ENCODE measurements at places on chromosomes 11 and 22.

GRCh38 chr22:35596821-35597220 lies 20.3 kb downstream of the MB start:
- no peak for DNase-seq

- no peak for DNase-seq
These were observed 4.1 kb upstream of the OR5J2 start for GRCh38 chr11:56172256-56172830.

GRCh38 chr11:12126344-12127019 lies 16.1 kb downstream of the MICAL2 start:
- no peak for DNase-seq

DNA sequence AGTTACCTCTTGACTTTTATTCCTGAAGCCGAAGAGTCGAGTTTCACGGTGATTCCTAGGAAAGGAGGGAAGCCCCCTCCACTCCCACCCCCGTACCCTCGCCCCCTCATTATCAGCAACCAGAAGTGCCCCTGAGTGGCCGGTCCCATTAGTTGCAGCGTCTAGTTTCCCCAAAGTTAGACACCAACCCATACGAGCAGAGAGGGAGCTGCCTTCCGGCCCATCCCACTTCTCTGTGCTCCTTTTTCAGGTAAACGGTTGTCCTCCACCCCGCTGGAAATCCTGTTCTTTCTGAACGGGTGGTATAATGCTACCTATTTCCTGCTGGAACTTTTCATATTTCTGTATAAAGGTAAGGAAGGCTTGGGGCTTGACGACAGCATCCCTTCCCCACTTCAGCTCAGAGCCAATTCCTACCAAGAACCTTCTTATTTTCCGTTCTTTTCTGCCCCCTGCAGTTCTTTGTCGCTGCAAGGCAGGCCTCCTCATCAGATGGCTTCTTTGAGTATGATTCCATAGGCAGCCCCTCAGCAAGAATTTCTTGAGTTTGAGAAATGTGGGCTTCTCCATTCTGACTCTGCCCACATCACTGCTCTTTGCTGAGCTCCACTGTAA lies 701 bp downstream of the TMEM216 start:
- DNase-seq = peak; percentile 11

DNA sequence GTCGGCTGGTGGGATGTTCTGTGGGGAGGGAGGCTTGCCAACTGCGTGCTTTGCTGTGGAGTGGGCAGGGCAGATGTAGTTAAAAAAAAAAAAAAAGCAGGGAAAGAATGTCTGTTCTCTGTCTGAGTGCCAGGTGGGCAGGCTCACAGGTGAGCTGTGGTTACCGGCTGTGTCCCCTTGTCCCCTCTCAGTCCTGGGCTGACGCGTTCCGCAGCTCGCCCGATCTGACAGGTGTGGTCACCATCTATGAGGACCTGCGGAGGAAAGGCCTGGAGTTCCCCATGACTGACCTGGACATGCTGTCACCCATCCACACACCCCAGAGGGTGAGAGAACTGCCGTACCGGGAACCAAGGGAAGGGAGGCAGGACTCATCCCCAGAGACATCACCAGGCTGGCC lies 23.6 kb downstream of the TOM1 start:
- DNase-seq = no peak

GRCh38 chr22:43919106-43919973 lies 4.3 kb upstream of the PNPLA3 start:
- DNase-seq = no peak

DNA sequence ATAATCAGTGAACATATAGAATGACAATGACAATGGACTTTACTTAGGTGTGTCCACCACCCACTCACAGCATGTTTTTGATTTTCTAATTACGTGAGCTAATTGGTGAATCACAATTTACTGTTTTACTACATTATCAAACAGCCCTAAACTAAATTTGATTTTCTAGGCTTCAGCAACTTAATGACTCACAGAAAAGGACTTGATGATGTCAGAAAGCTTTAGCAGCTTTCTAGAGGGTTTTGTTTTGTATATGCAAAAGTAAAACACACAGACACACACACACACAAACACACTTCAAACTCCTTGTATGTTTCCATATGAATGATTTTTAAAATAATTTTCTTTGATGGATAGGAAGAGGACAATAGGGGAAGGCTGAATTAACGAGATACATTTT lies 878.6 kb upstream of the CCDC90B start:
- no peak for DNase-seq

GRCh38 chr22:27971926-27972325 lies 52.9 kb upstream of the PITPNB start:
- no peak for DNase-seq

- DNase-seq = no peak
These were observed 684.4 kb downstream of the NTM start for GRCh38 chr11:132054822-132055221.

DNA sequence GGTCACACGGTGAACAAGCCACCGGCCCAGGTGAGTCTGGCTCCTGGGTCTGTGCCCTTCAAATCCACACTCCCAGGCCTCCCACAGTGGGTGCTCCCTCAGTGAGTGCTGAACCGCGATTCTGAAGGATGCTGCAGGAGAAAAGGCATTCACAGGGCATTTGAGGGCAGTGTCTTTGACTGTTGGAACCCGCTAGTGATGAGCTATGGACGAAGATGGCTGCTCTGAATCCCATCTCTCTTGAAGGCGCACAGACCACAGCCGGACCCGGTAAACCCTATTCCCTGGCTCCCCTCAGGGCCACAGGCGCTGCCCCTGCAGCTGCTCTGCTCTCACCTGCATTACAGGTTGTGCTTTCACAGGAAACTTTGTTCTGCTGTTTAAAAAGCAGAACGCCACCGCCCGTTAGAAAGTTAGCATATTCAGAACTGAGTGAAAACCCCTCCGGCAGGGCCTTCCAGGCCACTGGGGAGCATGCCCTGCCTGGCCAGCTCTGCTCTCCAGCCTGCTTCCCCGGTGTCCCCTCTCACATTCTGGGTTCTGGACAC lies 3.2 kb downstream of the LRRC32 start:
- DNase-seq = no peak

DNA sequence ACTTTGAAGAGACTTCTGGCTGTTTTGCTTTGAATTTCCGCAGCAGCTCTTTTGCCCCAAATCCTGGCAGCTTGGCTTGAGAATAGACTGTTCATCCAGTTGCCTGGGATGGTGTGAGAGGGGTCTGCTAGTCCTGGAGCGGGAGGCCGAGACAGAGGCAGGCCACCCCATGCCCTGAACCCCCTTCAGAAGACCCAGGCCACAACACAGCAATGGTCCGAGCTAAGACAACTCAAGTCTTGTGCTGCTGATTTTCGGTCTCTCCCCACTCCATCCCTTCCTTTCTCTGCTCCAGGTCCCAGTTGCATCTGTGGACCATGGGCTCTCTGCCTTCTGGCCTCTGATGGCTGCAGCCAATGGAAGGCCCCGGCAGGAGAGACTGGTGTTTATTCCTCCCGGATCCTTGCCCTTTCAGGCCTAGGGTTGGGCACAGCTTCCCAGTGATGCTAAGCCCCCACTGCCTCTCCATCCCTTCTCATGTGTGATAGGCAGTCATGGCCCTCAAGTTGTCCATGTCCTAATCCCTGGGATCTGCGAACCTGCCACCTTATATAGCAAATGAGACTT lies 31.9 kb upstream of the TP53I11 start:
- DNase-seq = no peak

Data from stimulated activated CD4-positive, alpha-beta T cell treated with anti-CD3 and anti-CD28 coated beads, Interleukin-4, amount 100 ng/mL, for 24 hours (primary cell).